ENCODE measurements at places on chromosomes 2 and 18. TPM values are rescaled to one million over a fixed set of nuclear protein-coding genes. Genes with fewer than 3 reads are reported as not detected.
A peak's percentile ranks its signal among the peaks of the same experiment; 100 is the strongest.

GRCh38 chr2:161116509-161116908 lies 43.7 kb upstream of the TANK start:
- H3K36me3 ChIP-seq, result no peaks in the 10 kb centered on the region
- DNase-seq, result no peak
- H3K27ac ChIP-seq, result no peak overlapping the region
- no peak overlapping the region for H3K4me3 ChIP-seq

GRCh38 chr2:174591740-174592139 lies 5.9 kb downstream of the WIPF1 start:
- H3K27me3 ChIP-seq, result no peaks in the 10 kb centered on the region
- no peak for DNase-seq
- no peak overlapping the region for H3K27ac ChIP-seq
- peaks cover 63% of the 10 kb centered on the region for H3K4me1 ChIP-seq
- no peaks in the 10 kb centered on the region for H3K36me3 ChIP-seq

DNA sequence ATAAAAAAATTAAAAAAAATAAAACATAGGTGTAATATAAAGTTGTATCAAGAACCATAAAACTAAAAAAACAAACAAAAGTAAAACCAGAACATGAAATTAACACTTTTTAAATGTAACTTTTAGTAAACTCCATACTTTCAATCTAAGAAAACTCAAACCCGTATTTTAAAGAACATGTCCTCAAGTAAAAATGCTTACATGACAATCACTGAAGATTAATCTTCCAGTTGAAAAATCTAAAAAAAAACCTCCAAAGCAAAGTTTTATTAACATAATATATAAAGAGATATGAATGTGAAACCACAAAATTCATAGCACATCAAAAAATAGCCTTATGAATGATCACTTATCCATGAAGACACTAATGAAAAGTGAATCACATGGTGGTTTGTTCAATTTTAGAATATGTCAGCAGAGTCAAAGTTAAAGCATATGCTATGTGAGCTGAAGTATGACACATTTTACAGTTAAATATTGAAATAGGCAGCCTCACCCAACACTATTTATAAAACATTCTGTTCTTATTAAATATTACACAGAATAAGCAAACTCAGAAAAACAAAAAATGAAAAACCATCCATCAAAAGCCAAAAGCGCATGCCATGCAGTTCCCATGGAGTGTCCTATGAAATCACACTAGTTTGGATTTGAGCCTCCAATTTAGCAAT lies 23.1 kb upstream of the CHAC2 start:
- no peak overlapping the region for H3K27ac ChIP-seq
- DNase-seq, result no peak
- H3K27me3 ChIP-seq, result no peaks in the 10 kb centered on the region
- no peaks in the 10 kb centered on the region for H3K4me1 ChIP-seq

- no peaks in the 10 kb centered on the region for H3K27me3 ChIP-seq
- H3K27ac ChIP-seq, result no peak overlapping the region
- no peak overlapping the region for H3K4me3 ChIP-seq
- DNase-seq, result no peak
Observed at GRCh38 chr18:7619676-7620075, 52.6 kb downstream of the PTPRM start.

- no peak overlapping the region for H3K27ac ChIP-seq
- H3K36me3 ChIP-seq, result no peaks in the 10 kb centered on the region
- no peak for DNase-seq
- H3K27me3 ChIP-seq, result no peaks in the 10 kb centered on the region
- H3K4me3 ChIP-seq, result no peak overlapping the region
Observed at GRCh38 chr2:20427931-20428526, 18.8 kb upstream of the RHOB start.

- H3K36me3 ChIP-seq, result no peaks in the 10 kb centered on the region
- H3K27ac ChIP-seq, result no peak overlapping the region
- no peaks in the 10 kb centered on the region for H3K4me1 ChIP-seq
- H3K4me3 ChIP-seq, result no peak overlapping the region
Observed at GRCh38 chr2:77999376-77999775, 477.2 kb upstream of the LRRTM4 start.

DNA sequence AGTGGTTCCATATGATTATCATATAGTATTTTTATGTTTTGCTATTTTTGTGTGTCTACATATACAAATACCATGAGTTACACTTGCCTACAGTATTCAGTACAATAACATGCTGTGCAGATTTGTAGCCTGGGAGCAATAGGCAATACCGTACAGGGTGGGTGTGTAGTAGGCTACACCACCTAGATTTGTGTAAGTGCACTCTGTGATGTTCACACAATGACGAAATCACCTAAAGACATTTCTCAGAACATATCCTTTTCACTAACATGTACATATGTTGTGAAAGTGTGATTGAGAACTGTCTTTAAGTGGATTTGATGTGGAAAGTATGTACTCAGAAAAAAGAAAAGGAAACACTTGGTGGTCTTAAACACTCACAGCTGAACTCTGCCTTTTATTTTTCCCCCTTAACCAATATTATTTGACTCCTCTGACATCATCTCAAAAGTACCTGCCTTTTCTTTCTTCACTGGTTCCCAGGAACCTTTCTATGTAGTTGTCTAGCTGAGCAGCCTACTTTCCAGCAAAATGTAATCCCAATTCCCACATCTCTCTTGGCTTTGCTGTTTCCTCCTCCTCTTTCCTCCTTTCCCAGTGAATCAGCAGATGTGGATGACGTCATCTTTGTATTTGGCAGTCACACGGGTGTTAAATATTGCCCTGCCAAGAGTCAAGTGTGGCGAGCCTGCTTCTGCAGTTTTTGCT lies 47.7 kb downstream of the OSBPL6 start:
- H3K36me3 ChIP-seq, result no peaks in the 10 kb centered on the region
- peak overlapping the region; percentile 30 for H3K27ac ChIP-seq
- H3K27me3 ChIP-seq, result no peaks in the 10 kb centered on the region
- no peak overlapping the region for H3K4me3 ChIP-seq

The CROCC2 gene
- not detected for total RNA-seq

The NGEF gene
- total RNA-seq, result 0.19 TPM
